ENCODE measurements at places on chromosomes 4 and X.

DNA sequence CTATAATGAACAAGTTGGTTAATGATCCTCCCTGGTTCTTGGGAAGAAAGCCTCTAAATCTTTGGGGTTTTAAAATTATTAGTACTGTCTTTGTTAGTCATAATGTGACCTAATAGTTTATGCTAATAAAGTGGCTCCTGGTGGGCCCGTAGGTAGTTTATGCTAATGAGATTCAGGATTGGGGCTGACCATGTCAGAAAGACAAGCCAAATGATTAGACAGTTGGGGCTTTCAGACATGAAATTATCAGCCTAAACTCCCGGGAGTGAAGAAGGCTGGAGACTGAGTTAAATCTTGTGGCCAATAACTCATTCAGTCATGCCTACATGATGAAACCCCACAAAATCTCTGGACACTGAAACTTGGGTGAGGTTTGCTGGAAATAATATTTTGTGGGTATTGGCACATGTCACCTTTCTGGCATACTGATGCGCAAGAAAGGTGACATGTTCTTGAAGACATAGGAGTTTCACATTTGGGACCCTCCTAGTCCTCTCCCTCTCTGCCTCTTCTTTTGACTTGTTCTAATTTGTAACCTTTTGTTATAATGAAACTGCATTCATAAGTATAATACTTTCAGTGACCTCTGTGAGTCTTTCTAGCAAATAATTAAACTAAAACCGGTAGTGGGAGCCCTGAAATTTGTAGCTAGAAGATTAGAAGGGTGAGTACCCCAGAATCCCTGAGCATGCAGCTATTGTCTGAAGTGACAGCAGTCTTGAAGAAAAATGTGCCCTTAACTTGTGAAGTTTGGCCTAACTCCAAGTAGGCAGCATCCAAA is 196.8 kb upstream of the FSTL5 start:
- DNase-seq = no peak

GRCh38 chrX:154661170-154661569 is 7.8 kb upstream of the CTAG2 start:
- DNase-seq = no peak

GRCh38 chr4:734951-735350 is 29.3 kb downstream of the PCGF3 start:
- DNase-seq = no peak

DNA sequence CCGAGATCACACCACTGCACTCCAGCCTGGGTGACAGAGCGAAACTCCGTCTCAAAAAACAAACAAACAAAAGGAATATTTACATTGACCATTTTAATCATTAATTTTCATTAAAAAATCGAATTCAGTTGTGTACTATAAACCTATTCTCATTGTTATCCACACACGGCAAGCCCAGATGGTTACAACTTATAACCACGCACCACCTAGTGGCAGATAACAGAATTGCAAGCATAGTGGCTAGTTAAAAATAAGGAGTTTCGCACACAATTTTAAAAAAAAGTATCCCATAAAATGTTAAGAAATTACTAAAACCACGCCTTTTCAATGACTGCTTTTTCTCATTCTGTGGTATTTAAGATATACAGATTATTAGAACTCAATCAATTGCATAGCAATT is 25.4 kb downstream of the MBNL3 start:
- DNase-seq = no peak

- DNase-seq = no peak
Observed at GRCh38 chr4:77911842-77912450, 49.3 kb downstream of the MRPL1 start.

DNA sequence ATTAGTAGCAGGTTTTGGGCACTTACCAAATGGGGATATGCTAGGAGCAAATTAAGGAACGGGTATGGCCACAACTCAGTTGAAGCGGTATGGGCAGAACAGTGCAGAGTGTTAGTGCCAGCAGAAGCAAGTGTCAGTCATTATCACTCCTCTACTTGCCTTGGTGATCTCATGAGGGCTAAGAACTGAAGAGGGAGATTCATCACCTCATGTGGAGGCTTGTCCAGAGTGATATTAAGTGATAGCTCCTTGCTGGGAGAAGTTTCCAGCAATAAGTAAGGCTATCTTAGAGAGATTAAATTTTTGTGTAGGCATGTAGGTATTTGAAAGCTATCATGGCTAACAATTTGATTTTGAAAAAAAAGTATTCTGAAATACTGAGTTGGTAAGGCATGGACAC is 615.4 kb upstream of the SMIM31 start:
- no peak for DNase-seq

GRCh38 chr4:77196866-77197265 is 39.9 kb downstream of the CCNG2 start:
- no peak for DNase-seq

DNA sequence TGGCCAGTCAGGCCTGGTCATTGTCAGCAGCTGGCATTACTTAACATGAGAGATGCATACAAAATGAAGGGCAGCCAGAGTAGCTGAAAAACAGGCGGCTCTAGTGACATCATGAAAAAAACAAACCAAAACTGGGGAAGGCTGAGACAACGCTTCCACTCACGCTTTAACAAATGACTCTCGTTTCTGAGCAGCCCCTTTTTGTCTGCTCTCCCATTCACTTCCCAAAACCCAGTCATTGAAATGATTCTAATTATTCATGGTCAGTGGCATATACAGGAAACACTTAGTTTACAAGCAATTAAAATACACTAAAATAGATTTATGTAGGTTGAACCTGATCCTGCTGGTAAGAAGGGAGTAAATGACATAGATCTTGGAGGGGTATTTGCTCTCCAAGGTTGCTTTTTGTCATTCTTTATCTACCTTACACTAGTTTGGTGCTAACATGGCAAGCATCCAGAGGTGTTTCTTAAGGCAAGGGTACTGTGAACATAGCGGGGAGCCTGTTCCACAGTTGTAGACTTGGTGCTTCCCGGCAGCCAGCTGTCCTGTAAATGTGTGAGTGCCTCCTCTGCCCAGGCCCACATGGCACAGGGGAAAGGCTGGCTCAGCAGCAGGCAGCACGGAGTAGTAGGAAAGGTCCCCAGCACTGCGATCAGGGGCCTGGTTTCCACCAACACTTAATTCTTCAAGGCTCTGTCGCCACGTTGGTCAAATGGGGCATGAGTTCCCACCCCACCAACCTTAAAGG is 61.2 kb upstream of the CITED1 start:
- DNase-seq = peak; percentile 57

- DNase-seq = no peak
Observed at GRCh38 chr4:188613976-188614375, 474.7 kb downstream of the TRIML1 start.

DNA sequence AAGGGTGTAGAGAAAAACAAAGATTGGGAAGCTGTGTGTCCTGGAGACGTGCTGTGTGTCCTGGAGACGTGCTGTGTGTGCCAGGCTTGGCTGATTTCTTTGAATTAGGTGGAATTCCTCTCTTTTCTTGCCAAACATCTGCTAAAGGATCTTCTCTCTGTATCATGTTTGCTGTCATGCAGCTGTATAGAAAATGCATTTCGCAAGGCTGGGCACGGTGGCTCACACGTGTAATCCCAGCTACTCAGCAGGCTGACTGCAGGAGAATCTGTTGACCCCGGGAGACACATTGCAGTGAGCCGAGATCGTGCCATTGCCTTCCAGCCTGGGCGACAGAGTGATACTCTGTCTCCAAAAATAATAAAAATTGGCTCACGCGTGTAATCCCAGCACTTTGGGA is 187.0 kb downstream of the CRLF2 start:
- no peak for DNase-seq

- DNase-seq = no peak
Observed at GRCh38 chr4:52343595-52343994, 292.5 kb downstream of the SPATA18 start.

GRCh38 chr4:180152831-180153230 is 2090.4 kb upstream of the TENM3 start:
- no peak for DNase-seq

DNA sequence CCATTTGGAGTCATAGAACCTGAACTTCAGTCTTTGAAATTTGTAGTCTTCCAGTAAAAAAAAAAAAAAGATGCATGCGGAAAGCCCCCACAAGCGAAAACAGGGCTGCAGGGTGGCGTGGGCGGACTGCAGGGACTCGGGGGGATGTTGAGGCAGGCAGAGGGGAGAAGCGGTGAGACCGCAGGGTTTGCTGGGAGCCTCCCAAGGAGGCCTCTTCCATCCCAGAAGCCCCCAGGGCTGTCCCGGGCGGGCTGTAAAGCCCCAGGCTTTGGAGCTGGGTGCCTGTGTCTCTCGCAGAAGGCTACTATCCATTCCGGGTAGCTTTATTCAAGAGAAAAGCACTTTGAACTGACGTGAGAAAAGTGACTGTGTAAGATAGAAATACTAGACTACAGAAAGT is 46.7 kb upstream of the TADA2B start:
- no peak for DNase-seq

GRCh38 chr4:151806511-151806927 is 45.7 kb upstream of the GATB start:
- no peak for DNase-seq

DNA sequence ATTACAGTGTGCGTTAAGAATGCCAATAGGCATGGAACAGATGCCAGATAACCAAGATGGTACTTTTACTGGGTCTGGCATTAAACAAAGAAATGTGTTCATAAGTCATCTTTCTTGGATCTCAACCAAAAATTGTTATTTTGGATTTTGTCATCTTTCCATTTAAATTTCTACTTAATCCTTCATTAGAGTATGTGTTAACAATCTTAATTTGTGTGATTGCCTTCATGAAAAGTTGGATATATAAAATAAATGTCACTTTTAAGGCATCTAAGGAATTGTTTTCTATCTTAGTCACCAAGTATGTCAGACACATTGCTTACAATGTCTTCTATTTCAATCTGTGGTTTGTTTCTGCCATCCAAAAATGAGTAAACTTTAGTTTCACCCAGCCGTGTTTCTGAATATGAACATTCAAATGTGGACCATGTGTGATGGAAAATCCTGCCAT is 87.5 kb downstream of the PALLD start:
- peak; percentile 79 for DNase-seq

DNA sequence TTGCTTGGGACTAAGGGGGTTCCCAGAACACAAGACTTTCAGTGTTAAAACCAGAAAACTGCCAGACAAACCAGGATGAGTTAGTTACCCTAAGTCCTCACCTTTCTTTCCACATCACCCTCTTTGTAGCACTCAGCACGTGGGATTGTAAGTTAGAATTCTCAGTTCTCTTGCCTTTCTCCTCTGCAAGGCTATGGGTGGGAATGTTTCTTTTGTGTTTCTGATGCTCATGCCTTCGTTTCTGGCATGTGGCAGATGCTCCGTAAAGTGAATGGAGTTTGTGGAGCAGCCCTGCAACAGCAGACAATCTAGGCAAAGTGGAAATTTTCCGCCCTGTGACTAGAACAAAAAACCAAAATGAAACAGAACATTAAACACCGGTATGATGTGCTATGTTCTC is 64.7 kb upstream of the SPP1 start:
- DNase-seq = no peak

GRCh38 chrX:41588271-41588670 is 100.5 kb upstream of the GPR34 start:
- DNase-seq = no peak

DNA sequence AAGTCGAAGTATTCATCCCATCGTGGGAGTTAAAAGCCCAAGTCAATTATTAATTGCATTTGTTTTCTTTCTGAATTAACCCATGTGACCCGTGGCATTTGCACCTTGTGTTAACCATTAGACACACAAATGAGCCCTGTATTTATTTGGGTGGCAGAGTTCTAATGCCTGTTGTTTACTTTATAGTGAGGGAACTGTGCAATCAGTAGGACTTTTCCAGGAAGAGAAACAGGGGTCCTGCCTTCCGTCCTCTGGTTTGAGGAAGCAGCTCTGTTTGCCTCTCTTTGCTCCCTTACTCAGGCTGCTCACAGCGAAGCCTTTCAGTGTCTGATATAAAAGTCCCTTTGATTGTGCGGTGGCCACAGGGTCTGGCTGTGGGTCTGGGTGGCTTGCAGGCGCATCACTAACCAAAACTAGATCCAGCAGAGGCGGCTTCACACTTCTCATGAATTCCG is 263.6 kb downstream of the PTTG2 start:
- DNase-seq = peak; percentile 54

GRCh38 chrX:84322083-84322827 is 134.3 kb upstream of the RPS6KA6 start:
- no peak for DNase-seq

DNA sequence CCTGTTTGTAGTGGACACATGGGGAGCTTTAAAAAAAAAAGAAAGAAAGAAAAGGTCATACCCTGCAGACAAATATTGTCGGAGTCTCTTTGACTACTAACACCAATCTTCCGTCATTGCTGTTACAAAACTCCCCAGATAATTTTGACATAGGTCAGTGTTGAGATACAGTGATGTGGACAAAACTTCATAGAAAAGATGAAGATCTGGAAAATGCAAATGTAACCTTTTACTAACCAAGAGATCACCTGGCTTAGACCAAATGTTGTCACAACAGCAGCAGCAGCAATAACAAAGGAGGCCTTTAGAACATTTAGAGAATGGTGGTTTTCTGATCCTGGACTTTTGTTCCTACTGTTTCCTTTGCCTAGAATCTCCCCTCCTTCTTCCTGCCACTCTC is 8.1 kb upstream of the COMMD8 start:
- DNase-seq = no peak

DNA sequence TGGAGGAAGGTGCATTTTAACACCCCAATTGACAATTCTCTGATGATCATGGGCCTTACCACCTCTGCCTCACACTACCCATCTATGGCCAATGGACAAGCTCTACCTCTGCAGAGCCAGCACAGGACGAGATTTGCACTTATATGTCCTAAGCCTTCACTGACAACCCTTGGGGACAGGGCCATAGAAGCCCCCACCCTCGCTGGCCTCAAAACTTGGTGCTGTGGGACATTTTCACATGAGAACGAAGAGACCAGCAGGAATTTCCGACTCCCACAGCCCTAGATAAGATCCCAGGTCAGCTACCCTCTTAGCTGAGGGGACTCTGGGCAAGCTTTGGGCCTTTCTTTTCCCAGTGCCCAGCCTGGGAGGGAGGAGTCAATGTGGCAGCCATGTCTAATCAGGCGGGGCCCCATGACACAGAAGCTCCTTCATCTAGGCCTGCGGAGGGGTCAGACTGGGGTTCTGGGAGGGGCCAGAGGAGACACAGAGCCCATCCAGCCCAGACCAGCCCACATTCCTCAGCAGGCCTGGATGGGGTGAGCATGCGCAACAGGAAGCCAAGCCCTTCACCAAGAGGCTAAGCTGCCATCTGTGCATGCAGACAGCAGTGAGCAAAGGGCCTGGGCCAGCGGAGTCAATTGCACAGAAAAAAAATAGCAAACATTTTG is 12.1 kb downstream of the PJA1 start:
- DNase-seq = peak; percentile 76
